ENCODE measurements at places on chromosomes 4 and X.

DNA sequence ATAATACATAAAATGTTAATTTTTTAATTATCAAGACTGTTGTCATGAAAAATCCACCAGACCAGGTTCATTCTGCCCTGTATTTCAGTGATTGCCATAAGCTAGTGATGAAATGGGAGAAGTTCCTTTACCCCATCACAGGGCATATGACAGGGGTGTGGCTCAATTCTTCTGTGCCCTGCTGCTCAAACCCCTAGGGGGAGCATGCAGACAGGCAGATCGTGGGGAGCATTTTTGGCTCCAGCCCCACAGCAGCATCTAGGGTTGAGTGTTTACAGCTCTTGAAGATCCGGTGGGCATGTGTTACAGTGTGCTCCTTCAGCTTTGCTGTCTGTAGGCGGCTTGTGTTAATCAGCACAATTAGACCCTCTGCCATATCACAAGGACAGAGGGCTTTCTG lies 700.7 kb downstream of the PCDH18 start:
- no peaks in the 10 kb centered on the region for H3K4me1 ChIP-seq
- no peaks in the 10 kb centered on the region for H3K27me3 ChIP-seq
- H3K36me3 ChIP-seq = no peaks in the 10 kb centered on the region
- DNase-seq = no peak
- no peak overlapping the region for H3K4me3 ChIP-seq

- no peak for DNase-seq
- H3K4me1 ChIP-seq = no peaks in the 10 kb centered on the region
- H3K27me3 ChIP-seq = no peaks in the 10 kb centered on the region
- H3K27ac ChIP-seq = no peak overlapping the region
- no peaks in the 10 kb centered on the region for H3K36me3 ChIP-seq
Measured at GRCh38 chr4:117063961-117064696, 21.2 kb downstream of the TRAM1L1 start.

DNA sequence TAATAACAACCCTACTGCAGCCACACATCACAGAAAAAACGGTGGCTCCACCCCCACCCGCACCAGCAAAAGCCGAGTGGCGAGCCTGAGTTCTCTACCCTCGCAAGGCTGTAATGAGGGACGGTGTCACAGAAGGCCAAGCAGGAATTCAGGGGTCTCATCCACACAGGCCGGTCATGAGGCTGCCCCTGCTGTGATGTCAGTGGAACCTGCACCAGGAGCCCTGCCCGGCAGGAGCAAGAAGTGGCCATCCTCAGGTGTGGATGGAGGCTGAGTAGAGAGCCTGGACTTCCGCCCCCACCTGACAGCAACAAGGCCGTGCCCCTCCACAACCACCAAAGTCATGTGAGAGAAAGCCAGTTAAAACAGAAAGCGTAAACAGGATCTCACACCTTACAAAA lies 20.6 kb downstream of the LYAR start:
- peaks cover 5% of the 10 kb centered on the region for H3K27me3 ChIP-seq
- no peaks in the 10 kb centered on the region for H3K4me1 ChIP-seq
- DNase-seq = no peak
- H3K4me3 ChIP-seq = no peak overlapping the region
- peaks cover 51% of the 10 kb centered on the region for H3K36me3 ChIP-seq

DNA sequence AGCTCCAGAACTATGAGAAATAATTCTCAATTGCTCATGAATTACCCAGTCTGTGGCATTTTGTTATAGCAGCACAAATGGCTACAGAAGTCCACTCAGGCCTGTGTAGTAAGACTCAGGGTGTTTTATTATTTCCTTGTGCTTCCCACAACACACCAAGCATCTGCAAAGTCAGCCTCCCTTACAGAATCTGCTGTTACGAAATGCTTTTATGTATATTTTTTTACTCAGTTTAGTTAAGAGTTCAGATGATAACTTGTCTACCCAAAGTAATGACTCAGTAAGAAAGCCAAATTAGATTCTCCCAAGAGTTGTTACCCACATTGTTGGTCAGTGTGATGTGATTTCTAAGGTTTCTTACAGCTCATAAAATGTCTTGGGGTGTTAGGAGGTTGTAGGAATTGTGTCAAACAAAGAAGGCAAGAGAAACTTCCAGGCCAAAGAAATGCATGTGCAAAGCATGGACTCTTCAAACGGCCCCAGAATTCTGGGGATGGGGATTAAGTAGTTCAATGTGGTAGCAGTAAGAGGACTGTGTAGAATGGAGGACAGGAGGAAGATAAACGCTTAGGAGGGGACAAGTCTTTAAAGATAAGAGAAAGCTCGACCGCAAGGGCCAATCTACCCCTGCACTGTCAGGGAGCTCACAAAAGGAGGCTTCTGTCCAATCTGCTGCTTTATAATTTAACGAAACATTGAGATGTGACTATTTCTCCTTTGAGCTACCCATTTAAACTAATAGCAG lies 35.4 kb upstream of the TMEM184C start:
- H3K27me3 ChIP-seq = no peaks in the 10 kb centered on the region
- H3K27ac ChIP-seq = no peak overlapping the region
- H3K4me3 ChIP-seq = no peak overlapping the region
- DNase-seq = no peak

GRCh38 chrX:1246816-1247215 lies 21.8 kb upstream of the CSF2RA start:
- no peak overlapping the region for H3K4me3 ChIP-seq
- peaks cover 5% of the 10 kb centered on the region for H3K36me3 ChIP-seq
- DNase-seq = peak; percentile 83
- H3K27me3 ChIP-seq = no peaks in the 10 kb centered on the region
- peaks cover 16% of the 10 kb centered on the region for H3K4me1 ChIP-seq

- peak overlapping the region; percentile 90 for H3K27ac ChIP-seq
- peaks cover under 1% of the 10 kb centered on the region for H3K27me3 ChIP-seq
- peaks cover 44% of the 10 kb centered on the region for H3K36me3 ChIP-seq
- DNase-seq = peak; percentile 71
- peaks cover 39% of the 10 kb centered on the region for H3K4me1 ChIP-seq
- H3K4me3 ChIP-seq = no peak overlapping the region
Measured at GRCh38 chr4:139030614-139031235, 15.1 kb downstream of the NOCT start.

- peaks cover 53% of the 10 kb centered on the region for H3K4me1 ChIP-seq
- DNase-seq = no peak
- H3K4me3 ChIP-seq = no peak overlapping the region
- H3K27ac ChIP-seq = no peak overlapping the region
- peaks cover 7% of the 10 kb centered on the region for H3K27me3 ChIP-seq
Measured at GRCh38 chrX:107565015-107565414, 63.3 kb upstream of the PRPS1 start.

- H3K27me3 ChIP-seq = peaks cover 4% of the 10 kb centered on the region
- no peaks in the 10 kb centered on the region for H3K4me1 ChIP-seq
- H3K4me3 ChIP-seq = no peak overlapping the region
Measured at GRCh38 chr4:118981839-118982381, 93.3 kb downstream of the SYNPO2 start.

GRCh38 chr4:142202404-142203332 lies 566.3 kb downstream of the IL15 start:
- no peak for DNase-seq
- H3K4me3 ChIP-seq = no peak overlapping the region
- H3K4me1 ChIP-seq = no peaks in the 10 kb centered on the region

DNA sequence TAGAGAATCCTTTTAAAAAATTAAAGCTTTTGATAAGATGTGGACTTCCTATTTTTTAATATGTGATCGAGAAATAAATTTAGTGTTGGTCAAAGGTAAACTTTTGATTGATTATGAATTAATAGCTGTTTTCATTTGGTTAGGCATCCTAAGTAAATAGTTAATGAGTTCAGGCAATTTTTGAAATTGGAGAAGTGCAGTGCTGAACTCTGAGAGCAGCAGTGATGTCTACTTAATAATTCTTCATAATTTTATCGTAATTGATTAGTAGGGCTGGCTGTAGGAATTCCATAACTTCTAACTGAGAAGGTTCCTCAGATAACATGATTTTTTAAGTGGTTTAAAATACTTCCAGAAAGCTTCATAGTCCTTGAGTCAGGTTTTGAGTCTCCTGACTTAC lies 1.5 kb downstream of the MND1 start:
- DNase-seq = no peak
- H3K4me3 ChIP-seq = peak overlapping the region; percentile 93
- peaks cover 5% of the 10 kb centered on the region for H3K36me3 ChIP-seq
- peaks cover 4% of the 10 kb centered on the region for H3K27me3 ChIP-seq
- H3K27ac ChIP-seq = no peak overlapping the region

DNA sequence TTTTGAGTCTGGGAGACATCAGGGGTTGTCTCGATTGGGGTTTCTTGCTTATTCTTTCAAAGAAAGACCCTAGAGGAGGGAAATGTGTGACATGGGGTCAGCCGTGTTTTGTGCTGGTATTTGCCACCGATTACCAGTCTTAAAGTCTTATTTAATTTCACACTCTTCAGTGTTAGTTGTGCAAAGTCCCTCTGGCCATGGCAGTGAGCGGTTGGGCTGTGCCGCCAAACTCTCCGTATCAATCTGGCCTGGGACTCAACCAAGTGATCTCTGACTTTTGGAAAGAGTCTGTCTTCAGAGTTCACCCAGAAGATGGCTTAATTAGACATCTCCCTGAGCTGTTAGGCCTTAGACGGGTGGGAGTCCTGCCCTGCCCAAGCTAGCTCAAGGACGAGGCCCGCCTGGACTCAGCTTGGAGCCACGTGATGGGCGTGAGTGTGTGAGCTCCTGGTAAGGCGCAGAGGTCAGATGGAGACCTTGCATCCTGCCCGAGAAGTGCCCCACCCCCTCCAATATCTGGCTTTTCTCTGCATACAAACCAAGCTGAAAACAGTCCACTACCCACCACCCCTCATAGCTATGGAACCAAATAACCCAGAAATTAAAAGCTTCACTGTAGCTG lies 3.8 kb upstream of the PITX2 start:
- H3K27me3 ChIP-seq = peaks cover 96% of the 10 kb centered on the region
- no peaks in the 10 kb centered on the region for H3K36me3 ChIP-seq
- no peak overlapping the region for H3K27ac ChIP-seq
- no peak for DNase-seq
- peaks cover 76% of the 10 kb centered on the region for H3K4me1 ChIP-seq
